Ammon's horn (tissue), 1 donor: ENCODE measurements at places on chromosomes 12 and 14.
A peak's percentile ranks its signal among the peaks of the same experiment; 100 is the strongest.

- DNase-seq = no peak
Observed at GRCh38 chr12:97778111-97778510, 315.5 kb downstream of the RMST start.

DNA sequence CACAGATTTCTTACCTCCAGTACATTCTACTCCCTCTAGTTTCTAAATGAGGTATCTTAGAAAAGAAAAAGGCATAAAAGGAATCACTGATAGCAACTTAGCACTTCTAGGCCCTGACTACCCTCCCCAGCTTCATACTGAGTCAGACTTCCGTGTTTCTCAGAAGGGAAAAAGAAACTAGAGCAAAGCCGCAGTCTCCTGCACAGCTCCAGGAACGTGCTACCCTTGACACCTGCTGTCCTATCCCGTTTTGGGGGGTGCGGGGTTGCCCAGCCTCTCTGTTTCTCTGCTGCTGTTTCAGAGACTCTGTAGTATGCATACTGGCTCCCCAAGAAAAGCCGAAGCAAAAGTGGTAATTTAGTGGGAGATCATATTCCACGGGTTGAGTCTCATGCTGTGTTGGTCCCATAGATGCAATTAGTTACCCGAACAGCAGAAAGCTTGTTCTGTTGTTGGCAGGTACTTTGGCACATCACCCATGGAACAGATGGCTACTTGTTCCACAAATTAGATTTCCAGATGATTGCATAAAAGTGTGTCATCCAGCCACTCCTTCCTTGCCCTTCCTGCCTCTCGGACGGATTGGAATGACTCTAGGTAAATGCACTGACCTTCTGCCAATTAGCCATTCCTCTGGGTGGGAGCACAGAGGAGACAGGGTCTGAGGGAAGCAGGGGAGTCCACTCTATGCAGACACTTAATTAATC, 438.1 kb downstream of the FUT8 start:
- peak; percentile 19 for DNase-seq

GRCh38 chr12:113949321-113950305, 16.5 kb downstream of the RBM19 start:
- DNase-seq = no peak

DNA sequence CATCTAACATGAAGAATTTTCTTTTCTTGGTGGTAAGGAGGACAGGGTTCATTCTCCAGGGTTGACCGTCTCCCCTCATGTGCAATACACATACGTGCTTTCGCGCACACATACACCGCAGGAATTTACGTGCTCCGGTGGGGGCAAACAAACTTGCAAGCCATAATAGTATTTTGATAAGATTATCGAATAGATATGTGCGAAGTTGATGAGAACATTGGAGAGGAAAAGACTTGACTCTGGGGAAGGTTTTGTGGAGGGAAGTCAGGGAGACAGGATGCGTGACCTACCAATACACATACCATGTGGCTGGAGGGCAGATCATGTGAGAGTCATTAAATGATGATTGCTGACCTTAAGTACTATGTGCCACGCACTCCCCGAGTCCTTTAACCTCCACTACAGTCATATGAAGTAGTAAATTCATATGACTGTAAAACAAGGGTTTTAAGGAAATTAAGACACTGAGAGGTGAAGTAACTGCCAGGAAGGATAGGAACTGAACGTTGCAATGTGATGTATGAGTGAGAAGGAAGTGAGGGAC, 921 bp downstream of the RAD51B start:
- DNase-seq = no peak

- DNase-seq = no peak
Observed at GRCh38 chr12:126055521-126055920, 990.3 kb downstream of the AACS start.

- DNase-seq = no peak
Observed at GRCh38 chr14:104706733-104707607, 17.1 kb upstream of the ADSS1 start.

DNA sequence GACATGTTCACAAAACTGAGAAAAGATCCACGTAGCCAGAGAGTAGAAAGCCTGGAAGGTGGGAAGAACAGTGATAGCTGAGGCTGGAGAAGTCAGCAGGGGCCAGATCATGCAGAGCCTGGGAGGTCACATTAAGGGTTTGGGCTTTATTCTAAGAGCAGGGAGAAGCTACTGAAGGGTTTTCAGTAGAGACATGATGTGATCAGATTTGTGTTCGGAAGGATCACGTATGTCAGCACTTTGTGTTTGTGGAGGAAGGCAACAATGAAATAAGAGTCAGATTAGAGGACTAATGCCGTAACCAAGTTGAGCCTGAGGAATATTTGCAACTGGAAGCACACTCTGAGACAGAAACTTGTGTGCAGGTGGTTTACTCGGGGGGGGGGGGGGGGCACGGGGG, 4.2 kb upstream of the PCK2 start:
- no peak for DNase-seq

GRCh38 chr14:96011607-96012006, 27.6 kb upstream of the C14orf132 start:
- DNase-seq = no peak

- DNase-seq = no peak
Observed at GRCh38 chr12:89923091-89923490, 214.5 kb upstream of the ATP2B1 start.

GRCh38 chr12:68865399-68866164, 57.6 kb downstream of the MDM2 start:
- no peak for DNase-seq

- no peak for DNase-seq
Observed at GRCh38 chr14:35286003-35286600, 6.1 kb upstream of the PSMA6 start.

DNA sequence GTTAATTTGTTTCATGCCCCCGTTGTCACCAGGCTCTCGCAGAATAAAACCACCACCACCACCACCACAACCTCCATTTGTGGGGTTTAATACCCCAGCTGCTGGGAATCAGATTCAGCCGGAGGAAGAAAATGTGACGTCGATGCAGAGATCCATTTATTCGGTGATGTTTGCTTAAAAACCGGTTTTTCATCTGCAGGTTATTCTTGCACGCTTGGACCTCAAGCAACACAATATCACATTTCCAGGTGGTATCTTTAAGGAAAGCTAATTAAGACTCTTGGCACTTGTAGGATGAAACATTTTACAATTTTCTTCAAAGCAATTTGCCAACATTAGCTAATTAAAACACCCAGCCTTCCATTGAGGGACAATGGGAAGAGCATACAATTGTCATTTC, 39.8 kb downstream of the SPRING1 start:
- DNase-seq = no peak

GRCh38 chr12:75998292-75999063, 33.1 kb downstream of the PHLDA1 start:
- DNase-seq = no peak
